ENCODE measurements at places on chromosomes 11 and 22.

DNA sequence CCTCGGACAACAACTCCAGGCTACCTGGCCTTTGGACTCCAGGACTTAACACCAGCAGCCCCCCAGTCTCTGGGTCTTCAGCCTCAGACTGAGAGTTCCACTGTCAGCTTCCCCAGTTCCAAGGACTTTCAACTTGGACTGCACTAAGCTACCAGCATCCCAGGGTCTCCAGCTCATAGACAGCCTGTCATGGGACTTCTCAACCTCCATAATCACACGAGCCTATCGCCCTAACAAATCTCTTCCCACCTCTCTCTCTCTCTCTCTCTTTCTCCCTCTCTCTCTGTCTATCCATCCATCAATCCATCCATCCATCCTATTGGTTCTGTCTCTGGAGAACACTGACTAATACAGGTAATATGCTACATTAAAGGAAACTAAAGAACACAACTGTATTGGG is 10.7 kb downstream of the RAB30 start:
- DNase-seq, result no peak

DNA sequence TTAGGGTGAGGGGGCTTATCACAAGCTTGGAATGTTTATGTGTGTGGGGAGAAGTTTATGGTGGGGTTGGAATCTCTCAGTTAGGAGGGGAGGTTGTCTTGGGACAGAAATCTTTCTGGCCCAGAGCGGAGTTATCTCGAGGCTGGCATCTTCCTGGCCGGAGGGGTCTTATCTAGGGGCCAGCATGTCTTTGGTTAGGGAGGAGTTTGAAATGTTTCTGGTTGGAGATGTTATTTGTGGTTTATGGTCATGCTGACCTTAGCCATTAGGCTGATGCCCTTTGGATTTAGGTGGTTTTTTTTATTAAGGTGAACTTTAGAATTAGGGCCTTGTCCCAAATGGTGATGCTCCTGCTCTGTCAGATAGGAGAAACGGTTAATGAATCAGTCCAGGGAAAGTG is 7.9 kb upstream of the RBMXL2 start:
- DNase-seq, result no peak

GRCh38 chr11:46296059-46296527 is 18.6 kb downstream of the CREB3L1 start:
- DNase-seq, result no peak

DNA sequence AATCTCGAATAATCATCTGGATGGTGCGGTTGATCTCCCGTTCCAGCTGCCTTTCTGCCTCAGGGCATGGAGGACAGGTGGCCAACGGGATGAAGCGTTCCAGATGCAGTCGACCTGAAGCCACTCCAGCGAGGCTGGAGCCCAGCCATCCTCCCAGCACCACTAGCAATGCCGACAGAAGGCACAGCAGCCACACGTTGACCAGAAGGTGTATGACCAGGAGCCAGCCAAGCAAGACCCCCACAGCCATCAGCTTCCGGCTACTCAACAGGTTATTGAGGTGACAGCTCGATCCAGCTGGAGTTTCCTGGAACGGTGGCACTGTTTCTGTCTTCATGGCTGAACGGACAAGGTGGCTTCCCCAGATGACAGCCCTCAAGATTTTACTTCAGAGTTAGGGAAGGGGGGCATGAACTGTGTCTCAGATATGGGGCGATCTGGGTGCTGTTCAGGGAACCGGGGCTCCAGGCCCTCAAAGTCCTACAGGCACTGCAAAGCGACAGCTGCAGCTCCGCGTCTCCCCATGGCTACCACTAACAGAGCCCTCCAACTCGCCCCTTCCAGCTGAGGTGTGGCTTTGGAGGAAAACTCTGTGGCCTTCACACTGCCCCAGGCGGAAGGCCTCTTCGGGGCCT is 559 bp downstream of the SNX19 start:
- no peak for DNase-seq

DNA sequence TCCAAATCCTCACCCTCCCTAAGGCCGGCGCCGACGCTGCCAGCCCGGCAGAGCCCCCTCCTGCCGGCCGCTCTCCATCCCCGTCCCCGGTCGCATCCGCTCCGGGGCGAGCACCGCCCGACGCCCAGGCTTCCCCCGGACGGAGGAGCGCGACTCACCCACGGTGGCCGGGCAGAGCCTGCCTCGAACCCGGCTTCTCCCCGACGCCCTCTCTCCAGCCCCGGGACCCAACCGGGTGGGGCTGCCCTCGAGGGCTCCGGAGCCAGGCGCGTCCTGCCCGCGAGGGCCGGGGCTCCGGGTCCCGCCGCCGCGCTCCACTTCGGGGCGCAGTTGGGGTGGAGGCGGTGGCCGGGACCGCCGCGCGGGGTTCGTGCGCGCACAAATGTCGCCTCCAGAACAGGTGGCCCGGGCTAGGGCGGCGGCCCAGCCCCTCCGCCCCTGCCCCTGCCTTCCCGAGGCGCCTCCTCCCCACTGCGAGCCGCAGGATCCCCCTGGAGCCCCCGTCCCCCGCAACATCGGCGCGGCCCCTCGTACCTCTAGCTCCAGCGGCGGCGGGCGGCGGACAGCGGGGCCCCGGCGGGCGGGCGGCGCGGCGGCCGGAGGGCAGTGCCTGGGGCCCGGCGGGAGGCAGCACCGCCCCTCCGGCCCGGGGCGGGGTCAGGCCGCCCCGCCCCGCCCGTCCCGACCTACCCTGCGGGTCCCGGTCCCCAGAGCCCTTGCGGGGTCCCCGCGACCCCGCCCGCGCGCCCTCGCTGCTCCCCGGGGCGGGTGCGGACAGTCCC is at the start of gene A4GALT:
TSS of gene A4GALT (minus strand) at position 608 of the 782 bp plus-strand sequence. CDS start 26,919 bp downstream, outside the sequence.
- peak; percentile 51 for DNase-seq

DNA sequence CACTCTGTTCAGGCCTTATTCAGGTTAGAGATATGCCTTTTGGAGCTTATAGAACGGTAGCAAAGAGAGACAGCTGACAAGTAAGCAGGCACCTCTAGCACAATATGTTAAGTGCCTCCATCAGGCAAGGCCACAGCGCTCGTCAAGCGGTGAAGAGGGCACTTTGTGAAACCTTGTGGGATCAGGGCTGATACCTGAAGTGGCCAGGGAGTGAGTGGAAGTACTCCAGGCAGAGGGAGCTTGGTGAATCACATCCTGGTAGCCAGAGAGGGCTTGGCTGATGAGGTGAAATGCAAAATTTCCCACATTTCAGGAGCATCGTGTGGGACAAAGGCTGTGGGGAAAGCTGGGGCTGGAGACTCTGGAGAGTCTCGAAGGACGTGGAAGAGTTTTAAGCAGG is 87.4 kb downstream of the PKNOX2 start:
- no peak for DNase-seq

GRCh38 chr11:72326151-72326848 is 82.3 kb upstream of the PHOX2A start:
- DNase-seq, result no peak

DNA sequence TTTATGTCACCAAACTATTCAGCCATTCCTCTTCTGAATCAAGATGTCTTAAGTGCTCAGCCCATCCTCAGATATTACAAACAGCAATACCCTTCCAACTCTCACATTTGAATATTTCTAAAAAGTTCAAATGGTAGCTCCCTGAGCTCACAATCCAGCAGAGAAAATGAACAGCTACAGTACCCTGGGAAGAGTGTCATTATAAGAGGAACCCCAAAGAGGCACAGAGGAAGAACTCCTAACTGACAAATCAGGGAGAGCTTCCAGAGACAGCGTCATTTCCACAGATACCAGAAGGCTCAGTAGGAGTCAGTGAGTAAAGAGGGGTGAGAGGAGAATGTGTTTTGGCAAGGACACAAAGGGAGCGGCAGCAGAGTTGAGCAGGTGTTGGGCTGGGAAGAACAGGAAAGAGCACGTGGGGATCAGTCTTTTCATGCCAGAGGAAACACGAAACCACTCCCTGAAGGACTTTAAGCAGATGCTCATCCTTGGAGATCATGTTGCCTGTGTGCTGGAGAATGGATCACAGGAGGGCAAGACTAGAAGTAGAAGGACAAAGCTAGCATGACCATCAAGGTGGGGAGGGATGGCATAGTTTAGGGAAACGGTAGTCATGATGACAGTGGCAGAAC is 4.3 kb downstream of the CLTCL1 start:
- DNase-seq, result peak; percentile 44

GRCh38 chr11:83571302-83571701 is 285.1 kb upstream of the CCDC90B start:
- no peak for DNase-seq

GRCh38 chr11:17077240-17077519 is 287 bp downstream of the RPS13 start:
- no peak for DNase-seq

GRCh38 chr22:50338860-50339462 is 4.2 kb upstream of the PPP6R2 start:
- no peak for DNase-seq

- no peak for DNase-seq
Observed at GRCh38 chr11:84902445-84902844, 724.7 kb downstream of the DLG2 start.

DNA sequence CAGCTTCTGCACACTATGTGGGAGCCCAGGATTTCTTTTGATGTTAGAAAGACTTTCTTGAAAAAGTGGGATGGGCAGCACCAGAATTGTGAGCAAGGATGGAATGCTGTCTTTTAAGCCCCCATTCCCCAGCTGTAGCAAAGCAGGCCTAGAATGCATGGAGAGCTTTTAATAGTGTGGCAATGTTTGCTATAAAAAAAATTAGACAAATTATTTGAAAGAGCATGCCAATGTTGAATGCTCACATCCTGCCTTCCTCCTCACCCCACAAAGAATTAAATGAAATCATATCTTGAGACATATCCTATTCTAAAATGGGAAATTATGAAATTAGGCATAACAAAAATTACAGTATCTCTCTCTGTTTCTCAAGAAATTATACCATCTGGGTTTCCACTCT is 154.7 kb downstream of the C11orf91 start:
- no peak for DNase-seq

DNA sequence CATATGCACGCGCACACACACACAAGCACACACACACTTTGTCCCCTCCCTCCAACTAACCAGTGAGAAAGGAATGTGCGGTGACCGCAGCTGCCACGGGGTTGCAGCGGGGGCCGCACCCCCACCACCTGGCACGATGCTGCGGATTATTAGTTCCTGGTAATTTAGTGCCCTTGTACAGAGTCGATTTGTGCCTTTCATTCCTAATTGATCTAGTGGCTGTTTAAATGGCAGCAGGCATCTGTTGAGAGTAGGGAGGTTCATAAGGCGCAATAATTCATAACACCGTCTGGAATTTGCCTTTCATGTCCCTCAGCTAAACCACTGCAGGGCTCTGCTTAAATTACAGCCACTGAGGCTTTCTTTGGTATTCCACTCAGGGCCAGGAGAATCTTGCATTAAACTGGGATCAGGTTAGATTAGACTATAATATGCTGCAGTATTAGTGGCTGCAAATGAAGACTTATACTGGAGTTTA is 113.7 kb downstream of the FEZ1 start:
- DNase-seq, result no peak

GRCh38 chr11:44243086-44243485 is 66.9 kb downstream of the ALX4 start:
- no peak for DNase-seq

GRCh38 chr11:34239465-34240149 is 118.2 kb downstream of the ABTB2 start:
- DNase-seq, result no peak

DNA sequence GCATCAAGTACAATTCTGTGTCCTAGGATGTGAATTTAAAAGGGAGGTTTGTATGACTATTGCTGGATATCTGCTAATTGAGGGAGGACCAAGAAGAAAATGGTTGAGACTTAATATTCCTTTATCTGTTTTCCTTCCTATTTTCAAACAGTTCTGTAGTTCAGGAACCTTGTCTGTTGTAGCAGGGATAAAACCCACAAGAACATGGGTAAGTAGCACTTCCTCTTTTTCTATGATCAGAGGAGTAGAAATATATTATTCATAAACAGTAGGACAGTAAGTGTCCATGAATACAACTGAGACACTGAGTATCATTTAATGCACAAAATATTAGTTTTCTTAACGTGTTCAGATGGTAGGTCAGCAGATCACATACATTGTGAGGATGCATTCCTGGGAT is 7.6 kb downstream of the MS4A3 start:
- DNase-seq, result no peak

DNA sequence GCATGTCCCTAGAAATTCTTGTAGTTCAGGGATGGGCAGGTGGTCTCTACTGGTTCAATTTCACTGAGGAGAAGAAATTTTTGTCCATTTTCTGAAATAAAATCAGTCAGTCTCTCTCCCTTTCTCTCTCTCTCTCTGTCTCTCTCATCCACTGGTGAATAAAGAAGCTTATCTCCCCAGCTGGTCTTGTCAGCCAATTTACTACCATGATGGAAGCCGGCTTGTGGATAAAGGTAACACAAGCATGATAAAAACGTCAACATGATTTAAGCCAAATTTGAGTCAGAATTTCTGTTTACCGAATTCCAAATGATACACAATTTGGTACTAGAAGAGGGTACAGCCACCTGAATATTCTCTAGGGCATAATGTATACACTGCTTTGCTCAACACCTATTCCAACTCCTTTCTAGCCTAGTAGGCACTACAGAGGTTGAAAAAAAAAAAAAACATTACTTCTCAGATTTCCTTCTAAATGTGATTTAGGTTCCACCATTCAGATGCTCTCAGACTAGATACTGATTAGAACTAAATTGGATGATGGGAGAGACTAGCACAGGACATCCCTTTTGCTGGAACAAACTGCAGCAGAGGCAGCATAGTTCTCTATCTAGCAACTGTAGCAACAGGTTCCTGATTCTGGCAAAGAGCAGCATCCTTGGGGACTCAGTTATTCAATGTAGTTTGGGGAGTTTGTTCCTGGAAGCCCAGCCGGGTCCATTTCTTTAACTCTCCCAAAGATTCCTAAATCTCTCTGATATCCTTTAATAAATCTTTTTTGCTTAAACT is 18.8 kb downstream of the PAK1 start:
- DNase-seq, result no peak

DNA sequence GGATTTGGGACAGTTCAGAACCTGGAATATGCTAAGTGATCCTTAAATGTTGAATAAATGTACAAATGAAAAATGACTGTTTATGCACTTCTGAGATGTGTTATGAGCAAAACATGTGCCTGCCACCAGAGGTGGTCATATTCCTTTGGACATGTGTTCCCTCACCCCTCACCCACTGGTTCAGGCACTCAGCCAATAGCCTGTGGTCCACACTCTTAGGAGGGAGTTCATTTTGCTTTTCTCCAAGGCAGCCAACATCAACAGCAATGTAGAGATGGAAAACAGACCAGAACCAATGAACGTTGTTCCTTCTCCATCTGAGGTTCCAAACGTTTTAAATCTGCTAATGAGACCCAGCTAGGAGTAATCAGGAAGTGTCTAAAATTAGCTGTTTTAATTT is 44.0 kb downstream of the RPUSD4 start:
- no peak for DNase-seq

GRCh38 chr22:47872761-47873535 is 1110.5 kb downstream of the TBC1D22A start:
- DNase-seq, result no peak

GRCh38 chr11:44884056-44884455 is 66.6 kb downstream of the TP53I11 start:
- no peak for DNase-seq

GRCh38 chr11:133206313-133207005 is 325.8 kb downstream of the OPCML start:
- DNase-seq, result no peak

GRCh38 chr22:34971456-34971855 is 94.5 kb upstream of the ISX start:
- DNase-seq, result no peak
